ENCODE measurements at places on chromosomes 1 and 21.

DNA sequence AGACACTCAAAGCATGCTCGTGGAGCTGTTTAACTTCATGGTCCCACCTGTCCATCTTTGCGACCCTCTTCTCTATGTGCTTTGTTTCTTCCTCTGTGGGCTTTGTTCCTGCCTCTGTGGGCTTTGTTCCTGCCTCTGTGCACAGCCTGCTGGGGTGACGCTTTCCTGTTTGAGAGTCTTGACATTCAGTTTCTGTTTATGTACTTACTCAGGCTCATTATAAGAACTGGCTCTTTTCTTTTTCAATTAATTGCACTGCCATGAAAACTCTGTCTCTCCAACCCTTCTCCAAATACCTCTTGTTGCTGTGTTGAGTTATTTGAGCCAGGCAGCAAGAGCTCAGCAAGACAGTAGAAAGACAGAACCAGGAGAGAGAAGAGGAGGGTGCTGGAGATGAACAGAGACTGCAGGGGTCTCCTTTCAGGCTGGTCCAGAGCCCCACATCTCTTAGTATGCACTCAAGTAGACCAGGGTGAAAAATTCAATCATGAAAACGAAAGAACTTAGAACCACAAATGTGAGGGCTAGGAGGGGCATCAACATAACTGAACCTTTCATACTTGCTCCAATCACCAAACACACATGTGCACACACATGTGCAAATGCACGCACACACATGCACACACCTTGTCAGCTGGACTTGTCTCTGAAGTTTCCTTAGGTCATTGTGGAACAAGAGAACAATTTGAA, 88.3 kb upstream of the SGIP1 start:
- DNase-seq: peak; percentile 81

DNA sequence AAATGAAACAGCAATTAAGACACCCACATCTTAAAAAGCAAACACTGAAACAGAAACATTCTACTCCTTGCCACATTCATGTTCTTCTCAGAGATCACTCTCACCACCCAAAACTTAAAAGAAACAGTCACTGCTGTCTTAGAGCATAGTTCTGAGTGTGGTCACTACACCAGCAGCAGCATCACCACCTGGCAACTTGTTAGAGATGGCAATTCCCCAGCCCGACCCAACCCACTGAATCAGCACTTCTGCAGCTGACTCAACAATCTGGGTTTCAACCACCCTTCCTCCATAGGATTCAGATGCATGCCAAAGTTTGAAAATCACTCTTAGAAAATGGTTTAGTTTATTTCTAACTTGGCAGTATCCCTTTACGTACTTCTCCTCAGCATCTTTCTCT, 126.1 kb downstream of the CDC42BPA start:
- peak; percentile 61 for DNase-seq

DNA sequence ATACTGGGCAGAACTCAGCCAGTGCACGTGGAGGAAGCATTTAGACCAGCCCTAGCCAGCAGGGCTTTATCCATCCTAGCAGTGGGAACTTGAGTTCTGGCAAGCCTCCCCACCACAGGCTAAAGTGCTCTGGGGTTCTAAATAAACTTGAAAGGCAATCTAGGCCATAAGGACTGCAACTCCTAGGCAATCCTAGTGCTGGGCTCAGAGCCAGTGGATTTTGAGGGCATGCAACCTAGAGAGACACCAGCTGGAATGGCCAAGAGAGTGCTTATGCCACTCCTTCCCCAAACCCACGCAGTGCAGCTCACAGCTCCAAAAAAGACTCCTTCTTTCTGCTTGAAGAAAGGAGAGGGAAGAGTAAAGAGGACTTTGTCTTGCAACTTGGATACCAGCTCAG, 70.5 kb upstream of the APOBEC4 start:
- DNase-seq: no peak

DNA sequence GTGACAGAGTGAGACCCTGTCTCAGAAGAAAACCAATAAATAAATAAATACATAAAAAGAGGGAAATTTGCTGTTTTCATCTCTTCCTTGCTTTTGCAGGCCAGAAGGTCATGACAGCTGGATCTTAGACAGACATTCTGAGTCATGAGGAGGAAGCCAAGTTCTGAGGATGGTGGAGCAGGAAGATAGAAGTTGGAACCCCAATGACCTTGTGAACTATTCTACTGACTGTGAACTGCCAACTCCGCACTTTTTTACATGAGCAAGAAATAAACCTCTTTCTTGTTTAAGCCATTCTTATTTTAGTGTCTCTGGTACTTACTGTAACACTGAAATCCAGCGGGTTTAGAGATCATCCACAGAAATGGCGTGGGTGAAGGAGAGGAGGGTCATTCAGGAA, 8.5 kb downstream of the CD84 start:
- DNase-seq: no peak

DNA sequence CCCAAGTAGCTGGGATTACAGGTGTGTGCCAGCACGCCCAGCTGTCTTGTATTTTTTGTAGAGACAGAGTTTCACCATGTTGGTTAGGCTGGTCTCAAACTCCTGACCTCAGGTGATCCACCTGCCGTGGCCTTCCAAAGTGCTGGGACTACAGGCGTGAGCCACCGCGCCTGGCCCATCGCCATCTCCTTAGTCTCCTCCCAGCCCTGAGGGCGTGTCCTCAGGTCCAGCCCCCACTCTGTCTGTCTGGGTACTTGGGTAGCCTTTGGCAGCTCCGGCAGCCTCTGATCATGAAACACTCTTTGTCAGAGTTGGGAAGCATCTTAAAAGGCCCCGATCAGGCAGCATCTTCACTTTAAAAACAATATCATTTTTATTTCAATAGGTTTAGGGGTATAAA, 90.3 kb upstream of the DISP3 start:
- DNase-seq: no peak

DNA sequence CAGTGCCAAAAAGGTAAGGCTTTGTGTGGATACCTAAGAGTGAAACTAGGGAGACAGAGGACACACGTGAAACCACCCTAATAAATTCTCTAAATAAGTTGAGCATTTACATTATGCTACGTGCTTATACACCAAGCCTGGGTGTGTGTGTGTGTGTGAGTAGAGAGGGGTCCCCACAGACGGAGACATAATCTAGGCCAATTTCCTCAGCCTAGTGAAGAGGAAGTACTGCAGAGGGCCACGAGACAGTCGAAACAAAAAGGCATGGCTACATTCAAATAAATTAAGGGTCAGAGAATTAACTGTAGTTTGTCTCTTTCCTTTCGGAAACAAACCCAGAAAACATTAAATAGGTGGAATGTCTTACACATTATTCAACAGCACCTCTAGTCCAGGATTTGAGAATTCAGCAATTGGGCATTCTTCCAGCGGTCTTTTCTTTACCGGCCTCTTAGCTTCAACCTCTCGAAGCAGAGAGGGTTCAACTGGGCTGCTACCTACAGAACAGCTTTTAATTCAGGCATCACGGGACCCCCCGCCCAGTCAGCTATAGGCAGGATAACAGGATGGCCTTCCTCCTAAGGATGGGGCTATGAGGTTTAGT, 75.0 kb downstream of the DESI2 start:
- no peak for DNase-seq

GRCh38 chr1:224804220-224804619, 125.3 kb upstream of the DNAH14 start:
- DNase-seq: no peak

GRCh38 chr1:240295811-240296210, 204.1 kb downstream of the FMN2 start:
- DNase-seq: no peak

DNA sequence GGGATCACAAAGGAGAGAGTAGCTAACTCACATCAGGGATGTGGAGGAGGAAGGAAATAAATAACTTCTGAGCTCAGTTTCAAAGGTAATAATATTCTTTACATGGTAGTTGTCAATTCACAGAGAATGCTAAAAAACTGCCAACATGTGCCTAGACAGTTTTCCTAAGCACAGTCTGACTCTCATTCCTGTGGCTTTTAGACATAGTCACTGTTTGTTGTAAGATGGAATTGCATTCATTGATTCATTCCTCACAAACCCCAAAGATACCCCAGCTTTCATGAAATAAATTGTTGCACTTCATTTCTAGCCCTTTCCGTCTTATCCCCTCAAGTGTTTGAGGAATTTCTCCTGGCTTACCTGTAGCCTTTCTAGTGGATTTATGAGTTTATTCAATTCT, 263.9 kb downstream of the NTNG1 start:
- no peak for DNase-seq

Measured in activated CD4-positive, alpha-beta T cell treated with anti-CD3 and anti-CD28 coated beads, Interleukin-10, Interleukin-2, amounts not matched to agents 100 ng/mL and 50 ng/mL, durations not matched to agents 16 hours and 8 hours (primary cell).